Cortex of kidney (tissue), 1 donor: ENCODE measurements at places on chromosomes 7 and 10.

DNA sequence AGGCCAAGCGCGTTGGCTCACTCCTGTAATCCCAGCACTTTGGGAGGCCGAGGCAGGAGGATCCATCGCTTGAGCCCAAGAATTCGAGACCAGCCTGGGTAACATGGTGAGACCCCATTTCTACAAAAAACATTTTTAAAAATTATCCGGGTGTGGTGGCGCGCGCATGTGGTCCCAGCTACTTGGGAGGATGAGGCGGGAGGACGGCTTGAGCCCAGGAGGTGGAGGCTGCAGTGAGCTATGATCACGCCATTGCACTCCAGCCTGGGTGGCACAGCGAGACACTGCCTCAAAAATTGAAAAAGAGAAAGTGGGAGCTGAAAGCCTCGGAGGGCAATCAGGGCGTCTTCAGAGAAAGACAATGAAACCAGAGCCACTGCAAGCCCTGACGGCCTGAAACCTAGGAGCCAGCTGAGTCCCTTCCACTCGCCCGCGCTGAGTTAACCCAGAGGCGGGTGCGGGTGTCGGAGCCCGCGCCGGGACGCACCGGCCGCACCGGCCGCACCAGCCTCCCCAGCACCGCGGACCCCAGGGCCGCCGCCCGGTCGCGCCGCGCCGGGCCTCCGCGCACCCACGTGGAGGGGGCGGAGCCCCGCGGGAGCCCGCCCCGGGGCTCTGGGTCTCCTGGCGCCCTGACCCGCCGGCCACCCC, 22.4 kb downstream of the ZFAND2A start:
- DNase-seq: no peak

DNA sequence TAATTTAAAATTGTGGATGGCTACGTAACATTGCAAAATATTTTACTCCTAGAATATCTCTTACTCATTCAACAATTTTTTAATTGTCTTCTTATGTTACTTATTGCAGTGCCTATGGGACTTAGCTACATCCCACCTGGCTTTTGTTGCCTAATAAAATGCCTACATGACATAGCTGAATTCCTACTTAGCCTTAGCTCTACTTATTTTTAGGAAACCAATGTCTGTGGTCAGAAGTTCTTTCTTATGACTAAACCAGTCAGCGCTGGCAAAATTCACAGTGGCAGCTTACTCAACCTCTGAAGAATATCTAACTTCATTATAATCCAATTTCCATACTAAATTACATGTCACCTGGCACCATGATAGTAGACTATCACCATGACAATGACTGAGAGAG, 1612.4 kb upstream of the LRRTM3 start:
- DNase-seq: no peak

DNA sequence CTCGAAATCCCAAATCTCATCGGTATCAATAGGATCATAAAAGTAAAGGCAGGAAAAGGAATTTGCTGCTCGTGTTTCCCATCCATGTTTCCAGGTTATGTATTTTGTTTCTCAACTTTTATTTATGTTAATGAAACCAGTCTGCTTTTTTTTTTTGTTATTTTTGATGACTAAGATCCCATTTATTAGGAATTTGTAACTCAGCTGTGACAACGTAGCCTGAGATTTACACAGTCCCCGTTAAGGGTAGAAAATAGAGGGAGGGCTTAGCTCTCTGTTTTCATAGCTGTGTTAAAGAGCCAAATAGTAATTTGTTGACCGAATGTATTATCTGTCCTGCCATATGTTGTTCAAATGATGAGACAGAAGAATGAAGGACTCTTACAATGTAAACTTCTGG, 164.0 kb downstream of the MGMT start:
- DNase-seq: no peak

DNA sequence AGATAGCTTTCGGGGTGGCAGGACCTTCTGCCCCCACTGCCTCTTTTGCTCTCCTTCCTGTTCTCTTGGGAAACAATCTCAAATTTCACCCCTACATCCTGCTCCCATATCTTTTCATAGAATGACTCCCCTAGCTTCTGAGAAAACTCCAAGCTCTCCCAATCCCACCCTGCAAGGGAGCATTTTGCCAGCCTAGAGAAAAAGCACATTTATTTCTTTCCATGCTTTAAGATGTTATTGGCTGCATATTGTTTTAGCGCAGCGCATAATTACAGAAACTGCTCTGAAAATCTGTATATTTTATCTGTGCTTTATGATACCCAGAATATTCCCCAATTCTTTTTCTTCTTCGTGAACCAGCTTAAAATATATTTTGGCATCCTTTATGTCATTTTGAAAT, 601.3 kb downstream of the KCNMA1 start:
- DNase-seq: no peak

DNA sequence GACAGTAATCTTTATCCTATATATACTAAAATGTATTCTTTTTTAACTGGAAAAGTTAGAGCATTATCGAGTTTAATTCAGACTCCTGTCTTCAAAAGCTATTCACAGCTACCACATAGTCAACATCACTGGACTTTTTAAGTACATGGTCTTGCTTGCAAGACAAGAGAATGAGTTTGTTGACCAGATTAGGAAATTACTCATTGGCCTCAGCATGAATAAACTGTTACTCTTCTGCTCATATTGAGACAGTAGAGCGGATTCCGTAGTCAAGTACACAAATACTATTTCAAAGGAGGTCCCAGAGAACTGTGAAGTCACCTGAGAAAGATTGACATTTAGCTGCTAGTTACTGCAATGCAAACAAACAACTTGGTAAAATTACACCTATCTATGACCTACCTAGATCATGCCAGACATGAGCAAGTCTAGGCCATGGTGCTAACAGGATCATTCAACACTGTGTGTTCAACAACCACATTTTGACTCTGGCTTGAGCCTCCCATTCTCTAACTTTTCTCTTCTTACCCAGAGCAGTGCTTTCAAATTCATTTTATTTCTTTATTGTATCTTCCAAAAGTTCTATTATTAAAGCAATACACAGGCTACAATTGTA, 280.9 kb downstream of the NEBL start:
- no peak for DNase-seq

DNA sequence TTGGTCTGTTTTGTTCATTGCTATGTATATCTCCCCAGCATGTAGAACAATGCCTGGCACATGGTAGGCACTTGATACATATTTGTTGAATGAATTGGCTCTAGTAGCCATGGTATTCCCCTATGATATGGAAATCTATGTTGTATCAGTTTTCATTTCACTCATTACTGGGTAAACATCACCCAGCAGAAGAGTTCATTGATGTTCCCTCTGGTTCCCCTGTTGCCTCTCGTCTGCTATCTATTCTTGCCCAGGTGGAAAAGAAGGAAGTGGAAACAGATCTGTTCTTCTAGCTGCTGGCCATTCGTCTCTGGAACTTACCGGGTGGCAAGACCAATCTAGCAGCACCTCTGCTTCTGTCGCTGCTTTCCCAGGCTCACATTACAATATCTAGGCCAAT, 71.5 kb downstream of the LRRC4 start:
- DNase-seq: no peak

DNA sequence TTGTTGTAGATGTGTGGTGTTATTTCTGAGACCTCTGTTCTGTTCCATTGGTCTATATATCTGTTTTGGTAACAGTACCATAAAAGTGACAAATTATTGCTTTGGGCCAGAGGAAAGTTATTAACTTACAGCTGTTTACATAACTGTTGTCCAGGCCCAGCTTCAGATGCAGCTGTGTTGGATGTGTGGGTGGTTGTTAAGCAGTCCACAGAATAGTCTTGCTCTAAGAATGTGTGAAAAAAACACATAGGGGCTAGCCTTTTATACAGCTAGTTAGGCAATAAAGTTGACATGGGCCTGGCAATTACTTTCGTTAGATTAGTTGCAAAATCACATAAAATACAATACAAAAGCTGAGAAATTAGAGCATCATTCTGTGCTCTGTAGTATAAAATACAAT, 31.9 kb downstream of the DLD start:
- DNase-seq: no peak

DNA sequence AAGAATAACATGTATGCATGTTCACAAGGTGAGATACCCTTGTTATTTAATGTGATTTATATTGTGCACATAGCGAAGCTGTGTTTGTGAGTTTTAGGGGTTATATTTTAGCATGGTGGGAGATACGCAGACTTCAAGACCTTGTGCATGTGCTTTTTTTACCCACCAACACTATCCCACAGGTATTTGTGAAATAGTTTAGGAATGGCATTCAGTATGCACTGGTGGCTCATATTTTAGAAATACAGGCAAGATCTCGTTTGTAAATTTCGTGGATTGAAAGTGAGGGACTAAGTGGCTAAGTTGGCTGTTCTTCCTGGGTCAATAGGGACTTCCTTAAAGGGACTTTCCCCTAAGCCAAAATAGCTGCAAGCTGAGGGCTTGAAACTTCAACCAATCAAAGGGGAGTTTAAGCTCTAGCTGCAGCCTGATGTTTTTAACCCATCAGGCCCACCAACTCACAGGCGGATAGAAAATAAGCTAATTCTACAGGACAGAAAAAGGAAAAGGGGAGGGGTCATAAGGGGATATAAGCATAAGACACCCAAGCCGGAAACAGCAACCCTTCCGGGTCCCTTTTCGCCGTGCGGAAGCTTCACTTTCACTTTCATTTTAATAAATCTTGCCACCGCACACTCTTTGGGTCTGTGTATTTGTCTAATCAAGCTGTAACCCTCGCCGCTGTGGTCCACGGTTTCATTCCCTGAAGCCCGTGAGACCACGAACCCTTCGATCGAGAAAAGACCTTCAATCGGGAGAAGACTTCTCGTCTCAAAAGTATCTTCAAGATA, 291.0 kb downstream of the GPR158 start:
- no peak for DNase-seq

DNA sequence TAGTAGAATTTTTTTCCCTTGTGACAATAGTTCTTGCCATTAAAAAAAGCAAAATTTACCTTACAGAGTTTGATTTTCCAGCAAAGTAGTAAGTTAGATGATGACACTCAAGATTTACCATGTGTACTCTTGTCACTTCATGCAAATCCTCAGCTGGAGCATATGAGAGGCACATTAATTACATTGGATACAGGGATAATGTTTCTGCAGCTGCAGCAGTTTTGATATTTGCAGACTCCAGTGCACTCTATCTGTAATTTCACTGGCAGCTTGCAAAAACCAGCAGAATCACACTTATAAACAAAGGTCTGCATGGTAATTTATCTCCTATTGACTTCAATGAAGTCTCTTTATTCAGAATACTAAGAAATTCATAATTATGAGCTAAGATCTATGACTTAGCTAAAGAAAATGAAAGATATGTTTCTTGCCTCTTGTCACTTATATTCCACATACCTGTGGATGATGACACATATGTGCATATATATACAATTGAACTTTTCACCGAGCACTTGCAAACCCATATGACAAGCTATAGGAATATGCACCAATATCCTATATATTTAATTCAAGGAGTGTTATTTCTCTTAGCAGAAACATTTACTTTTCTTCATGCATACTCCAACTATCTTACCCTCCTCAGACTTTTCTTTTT, 530.6 kb downstream of the PHTF2 start:
- DNase-seq: no peak

- no peak for DNase-seq
Observed at GRCh38 chr10:48364659-48365405, 58.4 kb downstream of the MAPK8 start.

DNA sequence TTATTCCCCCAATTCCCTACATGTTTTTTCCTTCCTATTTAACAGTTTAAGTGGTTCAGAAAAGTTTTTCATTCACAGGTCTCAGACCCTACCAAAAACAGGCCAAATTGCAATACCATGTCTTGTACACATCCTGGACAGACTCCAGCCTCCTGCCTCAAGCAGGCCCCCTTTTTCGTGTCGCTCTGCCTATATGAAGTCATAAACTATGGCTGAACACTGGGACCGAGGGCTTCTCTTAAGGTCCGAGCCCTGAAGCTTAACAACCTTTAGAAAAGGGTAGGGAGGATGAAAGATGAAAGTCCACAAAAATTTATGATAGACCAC, 1.4 kb downstream of the FBXW4 start:
- no peak for DNase-seq

DNA sequence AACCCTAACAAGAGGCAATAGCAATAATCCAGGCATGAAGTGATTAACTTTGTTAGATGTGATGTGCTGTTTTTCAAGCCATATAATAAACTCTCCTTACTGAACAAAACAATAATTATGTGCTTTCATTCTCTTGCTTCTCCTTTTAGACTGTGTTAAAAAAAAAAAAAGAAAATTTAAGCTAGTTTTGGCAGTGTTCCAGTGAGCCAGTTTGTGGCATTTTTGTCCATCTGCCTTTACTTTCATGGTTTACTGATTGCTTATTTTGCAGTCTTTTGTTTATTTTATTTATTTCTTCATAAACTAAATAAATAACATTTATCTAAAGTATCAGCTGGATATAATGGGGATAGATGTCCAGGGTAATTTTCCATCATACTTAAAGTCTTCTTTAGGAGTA, 625.3 kb downstream of the CNTNAP2 start:
- DNase-seq: no peak

DNA sequence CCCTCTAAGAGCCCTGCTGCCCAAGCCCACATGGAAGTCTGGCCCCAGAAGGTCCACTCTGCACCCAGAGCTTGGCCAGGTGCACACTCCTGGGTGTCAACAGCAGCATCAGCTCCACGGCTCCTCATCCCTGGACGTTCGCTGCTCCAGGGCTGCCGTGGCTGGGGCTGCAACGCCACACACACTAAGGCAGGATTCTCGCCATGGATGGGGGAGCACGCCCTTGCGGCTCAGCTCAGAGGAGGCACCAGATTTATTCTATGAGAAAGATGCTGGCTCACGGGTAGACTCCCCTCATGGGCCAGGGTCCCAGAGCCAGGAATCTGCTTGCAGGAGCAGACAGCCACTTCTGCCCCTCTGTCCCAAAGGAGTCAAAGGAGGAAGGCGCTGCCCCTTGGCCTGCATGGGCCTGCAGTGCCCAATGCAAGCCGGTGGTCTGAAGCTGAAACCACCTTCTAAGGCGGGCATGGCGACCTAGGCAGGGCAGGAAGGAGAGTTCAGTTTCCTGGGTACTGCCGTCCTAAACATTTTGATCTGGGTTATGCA, 42.1 kb downstream of the CFAP46 start:
- DNase-seq: no peak

DNA sequence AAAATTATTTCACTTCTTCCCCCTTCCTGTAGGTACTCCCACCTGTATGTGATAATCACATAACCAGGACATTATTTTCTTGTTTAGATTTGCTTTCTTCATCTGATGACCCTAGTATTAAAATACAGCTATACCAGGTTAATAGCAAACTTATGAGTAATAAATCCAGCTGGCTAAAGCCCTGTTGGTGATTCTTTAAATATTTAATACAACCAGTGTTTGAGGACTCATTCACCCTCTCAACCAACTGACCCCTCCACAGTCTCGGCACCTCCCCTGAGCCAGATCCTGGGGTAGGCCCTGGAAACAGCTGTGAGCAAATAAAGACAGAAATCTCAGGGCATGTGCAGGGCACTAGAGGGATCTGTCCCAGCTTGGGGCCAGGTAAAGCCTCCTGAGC, 58.5 kb downstream of the BLNK start:
- DNase-seq: no peak

GRCh38 chr7:99786726-99787335, 2.8 kb upstream of the CYP3A4 start:
- no peak for DNase-seq

DNA sequence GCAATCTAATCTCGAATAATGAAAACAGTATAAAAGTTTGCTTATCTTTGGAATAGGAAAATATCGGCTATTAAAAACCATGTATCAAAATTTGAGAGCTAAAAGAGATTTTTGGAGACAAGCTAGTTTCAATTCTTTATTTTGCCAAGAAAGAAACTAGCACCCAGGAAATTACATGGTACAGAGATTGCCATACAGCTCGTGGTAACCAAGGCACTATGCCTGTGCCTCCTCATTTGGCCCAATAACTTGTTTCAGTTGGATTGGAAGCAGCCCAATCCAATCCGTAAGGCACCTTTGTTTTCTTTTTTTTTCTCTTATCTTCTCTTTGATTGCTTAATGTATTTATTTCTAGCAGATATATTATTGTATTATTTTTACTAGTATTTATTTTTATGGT, 55.0 kb downstream of the GNAI1 start:
- DNase-seq: no peak
